Frontal cortex (tissue), 4 donors: ENCODE measurements at places on chromosomes 4 and X. TPM values are rescaled to one million over a fixed set of nuclear protein-coding genes. Genes with fewer than 3 reads are reported as not detected.
A peak's percentile ranks its signal among the peaks of the same experiment; 100 is the strongest.

The SPIN2A gene
- 2.0 TPM for total RNA-seq

The EMCN gene
- total RNA-seq: 2.9 TPM

The EPGN gene
- not detected for total RNA-seq

GRCh38 chr4:2220016-2220630, 21.8 kb downstream of the HAUS3 start:
- peak; percentile 49 for DNase-seq

GRCh38 chrX:40281336-40282005, 183.7 kb upstream of the BCOR start:
- no peak for DNase-seq

GRCh38 chr4:104465201-104465600, 29.5 kb downstream of the CXXC4 start:
- DNase-seq: no peak

DNA sequence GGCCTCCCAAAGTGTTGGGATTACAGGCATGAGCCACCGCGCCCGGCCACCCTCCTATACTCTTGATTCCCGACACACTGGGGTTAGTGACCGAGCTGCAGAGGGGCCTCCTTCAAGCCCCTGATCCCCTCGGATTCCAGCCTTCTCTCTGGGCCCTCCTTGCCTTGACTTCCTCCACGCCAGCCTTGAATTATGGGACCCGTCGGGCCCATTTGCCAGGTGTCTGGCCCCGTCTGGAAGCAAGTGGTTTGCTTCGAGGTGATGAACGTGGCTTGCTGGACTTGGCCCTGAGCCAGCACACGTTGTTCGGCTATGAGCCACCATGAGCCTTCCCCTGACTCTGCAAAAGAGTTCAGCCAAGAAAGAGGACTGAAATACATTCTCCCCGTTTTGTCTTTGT, 37.4 kb upstream of the GRPEL1 start:
- DNase-seq: no peak

DNA sequence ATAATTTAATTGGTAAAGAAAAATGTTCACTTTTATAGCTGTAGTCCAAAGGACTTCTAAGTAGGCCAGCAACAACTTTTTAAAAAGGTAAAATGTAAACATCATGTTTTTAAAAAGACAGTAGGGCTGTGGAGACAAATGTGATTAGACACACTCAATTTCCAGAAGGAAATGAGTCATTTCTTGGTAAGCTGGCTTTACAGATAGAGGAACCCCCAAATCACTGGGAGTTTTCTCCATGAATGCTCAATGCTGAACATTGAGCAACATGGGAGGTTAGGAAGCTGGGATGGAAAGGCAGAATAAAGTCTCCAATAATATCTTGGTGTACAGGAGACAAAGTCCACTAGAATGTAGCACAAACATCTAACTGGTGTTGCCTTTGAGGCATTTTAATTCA, 121.3 kb downstream of the NWD2 start:
- no peak for DNase-seq

DNA sequence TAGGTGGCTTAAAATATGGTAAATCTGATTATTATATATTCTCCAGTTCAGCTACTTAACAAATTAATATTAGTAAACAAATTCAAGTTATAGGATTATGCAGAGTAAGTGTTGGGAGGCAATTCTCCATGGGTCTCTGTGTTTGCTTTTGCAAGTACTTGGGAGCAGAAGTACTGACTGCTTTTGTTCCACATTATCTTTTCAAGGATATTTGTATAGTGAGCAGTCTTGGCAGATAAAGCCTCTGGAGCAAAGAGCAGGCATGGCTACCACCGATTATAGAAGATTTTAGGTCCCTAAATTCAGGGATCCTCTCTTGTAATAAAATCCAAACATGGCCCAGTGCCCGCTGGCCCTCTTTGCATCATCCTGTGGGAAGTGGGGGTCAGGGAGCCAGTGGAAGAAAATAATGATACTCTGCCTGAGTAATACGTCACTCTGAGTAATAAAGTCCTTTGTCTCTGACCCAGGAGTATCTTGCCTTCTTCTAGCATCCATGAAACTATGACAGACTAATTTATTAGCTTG, 23.2 kb downstream of the NDNF start:
- no peak for DNase-seq

GRCh38 chrX:10119399-10119990, 37.3 kb upstream of the CLCN4 start:
- DNase-seq: peak; percentile 43
